Effector CD4-positive, alpha-beta T cell (primary cell): ENCODE measurements at places on chromosomes 4 and X.

- no peak for DNase-seq
Observed at GRCh38 chrX:119760026-119760877, 1.9 kb downstream of the SOWAHD start.

DNA sequence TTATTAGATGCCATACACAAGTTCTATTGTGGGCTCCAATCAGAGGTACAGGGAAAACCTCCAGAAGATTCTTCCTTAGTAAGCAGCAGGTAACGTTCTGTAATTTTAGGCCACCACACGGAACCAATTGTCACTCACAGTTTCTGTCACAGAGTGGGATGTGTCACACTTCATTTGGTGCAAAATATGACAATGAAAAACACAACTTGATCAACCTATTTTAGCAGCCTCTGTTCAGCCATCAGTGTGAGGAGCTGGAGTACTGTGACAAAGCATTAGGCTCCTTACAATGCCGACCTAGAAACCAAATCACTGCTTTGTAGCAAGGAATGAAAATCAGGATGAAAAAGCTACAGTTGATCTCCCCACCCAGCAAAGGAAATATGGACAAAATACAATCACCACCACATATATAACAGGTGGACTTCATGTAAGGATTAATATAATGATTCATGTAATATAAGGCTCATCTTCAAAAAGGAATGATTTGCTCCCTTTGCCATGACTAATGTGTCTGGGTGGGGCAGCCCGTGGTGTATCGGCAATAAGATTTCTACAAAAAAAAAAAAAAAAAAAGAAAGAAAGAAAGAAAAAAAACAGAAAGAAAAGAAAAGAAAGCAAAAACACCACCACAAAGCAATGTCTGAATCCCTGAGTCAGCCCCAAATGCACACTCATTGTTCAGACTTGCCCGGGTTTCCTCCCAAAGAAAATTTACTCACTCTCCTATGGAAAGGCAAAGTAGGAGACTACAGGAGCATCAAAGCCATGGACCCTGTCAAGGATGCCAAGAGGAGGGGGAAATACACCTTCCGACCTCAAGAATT lies 36.0 kb downstream of the SLC9A7 start:
- DNase-seq = no peak

DNA sequence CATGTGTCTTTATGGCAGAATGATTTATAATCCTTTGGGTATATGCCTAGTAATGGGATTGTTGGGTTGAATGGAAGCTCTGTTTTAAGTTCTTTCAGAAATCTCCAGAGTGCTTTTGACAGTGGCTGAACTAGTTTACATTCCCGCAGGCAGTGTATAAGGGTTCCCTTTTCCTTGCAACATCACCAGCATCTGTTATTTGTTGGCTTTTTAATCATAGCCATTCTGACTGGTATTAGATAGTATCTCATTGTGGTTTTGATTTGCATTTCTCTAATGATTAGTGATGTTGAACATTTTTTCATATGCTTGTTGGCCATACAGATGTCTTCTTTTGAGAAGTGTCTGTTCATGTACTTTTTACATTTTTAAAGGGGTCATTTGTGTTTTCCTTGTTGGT lies 129.8 kb downstream of the TBCK start:
- DNase-seq = no peak

GRCh38 chr4:35038079-35038805 lies 1206.1 kb downstream of the ARAP2 start:
- no peak for DNase-seq

- no peak for DNase-seq
Observed at GRCh38 chr4:151031831-151032605, 16.9 kb upstream of the LRBA start.

- no peak for DNase-seq
Observed at GRCh38 chr4:187191676-187192075, 468.0 kb upstream of the FAT1 start.

DNA sequence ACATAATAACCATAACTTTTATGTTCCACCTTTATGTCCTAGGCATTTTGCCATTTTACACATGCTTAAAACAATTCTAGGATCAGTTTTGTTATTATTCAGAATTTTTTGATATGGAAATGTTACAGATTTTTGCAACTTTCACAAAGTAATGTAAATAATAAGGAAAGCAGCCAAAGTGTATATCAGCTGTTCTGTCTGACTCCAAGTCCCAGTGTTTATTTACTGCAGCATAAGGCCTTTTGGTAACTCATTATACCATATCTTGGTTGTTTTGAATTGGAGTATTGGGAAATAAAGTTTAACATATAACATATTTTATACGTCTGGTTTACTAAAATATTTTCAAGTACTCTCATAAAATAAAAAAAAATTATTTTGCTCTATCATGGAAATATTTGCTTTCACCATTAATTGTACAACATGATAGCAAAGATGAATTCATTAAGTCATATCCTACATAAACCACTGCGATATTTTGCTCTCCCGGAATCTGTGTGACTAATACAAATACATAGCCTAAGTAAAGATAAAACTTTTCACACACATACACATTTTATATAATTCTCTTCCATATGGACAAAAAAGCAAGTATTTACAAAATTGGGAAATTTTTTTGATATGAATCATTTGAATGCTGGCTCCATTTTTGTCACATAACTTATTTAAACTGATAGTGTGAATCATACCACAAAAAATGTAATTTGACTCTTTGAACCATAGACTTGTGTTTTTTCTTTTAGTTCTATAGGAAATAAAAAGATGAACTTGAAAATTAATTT lies 399.0 kb downstream of the PABPC4L start:
- DNase-seq = no peak

- no peak for DNase-seq
Observed at GRCh38 chr4:45241976-45242375, 515.6 kb upstream of the GNPDA2 start.

- DNase-seq = no peak
Observed at GRCh38 chr4:107635735-107636134, 84.3 kb downstream of the PAPSS1 start.

DNA sequence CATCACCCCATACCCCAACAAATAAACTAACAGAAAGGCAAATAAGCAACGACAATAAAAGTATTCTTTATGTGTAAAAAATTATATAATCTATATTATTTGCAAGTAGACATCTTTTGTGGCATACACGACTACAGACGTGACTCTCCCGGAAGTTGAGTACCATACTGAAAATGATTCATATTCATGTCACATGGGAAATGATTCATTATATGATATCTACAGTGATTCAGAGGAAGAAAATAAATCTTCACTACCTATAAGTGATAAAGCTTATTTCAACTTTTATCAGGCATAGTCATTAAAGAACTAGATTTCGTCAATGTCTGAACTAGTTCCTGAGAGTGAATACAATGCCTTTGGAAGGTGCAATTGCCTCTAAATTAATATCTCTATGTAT lies 4.6 kb upstream of the ANTXR2 start:
- no peak for DNase-seq

DNA sequence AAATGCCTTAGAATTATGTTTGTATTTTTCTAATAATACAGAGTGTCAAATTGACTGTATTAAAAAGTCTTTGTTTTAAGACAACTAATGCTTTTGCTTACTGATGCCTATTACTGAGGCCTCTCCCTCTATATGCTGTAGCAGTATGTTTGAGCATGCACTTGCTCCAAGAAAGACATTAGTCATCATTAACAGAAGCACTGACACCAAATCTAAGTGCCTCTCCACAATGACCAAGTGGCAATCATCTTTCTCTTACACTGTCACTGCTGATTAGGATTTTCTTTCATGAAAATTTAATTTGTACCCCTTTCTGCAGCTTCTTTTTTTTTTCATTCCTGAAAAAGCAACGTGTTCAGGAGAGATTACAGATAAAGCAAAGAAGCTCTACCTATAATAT lies 11.1 kb upstream of the MAB21L2 start:
- DNase-seq = no peak

- DNase-seq = no peak
Observed at GRCh38 chr4:110480746-110481271, 4.9 kb downstream of the ENPEP start.

DNA sequence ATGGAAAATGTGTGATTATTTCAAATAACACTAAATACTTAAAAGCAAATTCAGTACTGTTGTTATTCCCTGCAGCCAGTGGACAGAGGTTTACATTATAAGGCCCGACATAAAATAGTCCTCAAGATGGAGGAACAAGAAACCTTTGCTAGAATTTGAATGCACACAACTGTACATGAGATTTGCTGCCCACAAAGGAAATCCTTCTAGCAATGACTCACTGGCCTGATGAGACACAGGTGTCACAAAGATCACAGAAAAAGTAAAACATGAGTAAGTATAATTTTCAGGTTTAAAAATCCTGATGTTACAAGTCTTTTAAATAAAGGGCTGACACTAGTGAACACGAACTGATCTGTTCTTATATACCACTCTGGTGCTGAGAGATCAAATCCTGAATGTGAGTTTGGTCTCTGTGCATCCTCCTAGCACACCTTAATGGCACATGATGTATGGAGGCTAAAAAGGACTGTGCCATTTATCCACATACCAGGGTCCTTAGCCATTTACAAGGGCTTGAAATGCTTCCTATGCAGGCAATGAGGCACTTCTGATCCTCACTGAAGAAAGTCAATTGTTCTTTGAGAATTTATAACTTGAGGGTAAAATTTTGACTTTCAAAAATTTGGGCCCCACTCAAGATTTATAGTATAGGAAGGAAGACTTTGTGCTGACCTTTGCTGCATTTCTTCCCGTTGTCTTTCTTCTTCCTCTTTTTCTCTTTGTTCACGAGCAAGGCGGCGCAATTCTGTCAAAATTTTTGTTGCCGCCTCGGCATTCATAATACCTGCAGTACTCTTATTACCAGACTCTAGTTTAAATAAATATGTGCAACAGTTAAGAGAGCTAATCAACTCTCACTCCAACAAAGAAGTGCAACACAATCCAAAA lies 23.0 kb downstream of the MAP7D3 start:
- DNase-seq = no peak
